ENCODE measurements at places on chromosomes 7 and 10.

- no peak for DNase-seq
Measured at GRCh38 chr10:68618234-68618633, 58.1 kb downstream of the TET1 start.

GRCh38 chr7:105306298-105306748 lies 82.4 kb downstream of the SRPK2 start:
- DNase-seq = no peak

- DNase-seq = no peak
Measured at GRCh38 chr10:69578508-69578991, 5.3 kb upstream of the NEUROG3 start.

- no peak for DNase-seq
Measured at GRCh38 chr7:32390210-32390609, 100.0 kb downstream of the LSM5 start.

DNA sequence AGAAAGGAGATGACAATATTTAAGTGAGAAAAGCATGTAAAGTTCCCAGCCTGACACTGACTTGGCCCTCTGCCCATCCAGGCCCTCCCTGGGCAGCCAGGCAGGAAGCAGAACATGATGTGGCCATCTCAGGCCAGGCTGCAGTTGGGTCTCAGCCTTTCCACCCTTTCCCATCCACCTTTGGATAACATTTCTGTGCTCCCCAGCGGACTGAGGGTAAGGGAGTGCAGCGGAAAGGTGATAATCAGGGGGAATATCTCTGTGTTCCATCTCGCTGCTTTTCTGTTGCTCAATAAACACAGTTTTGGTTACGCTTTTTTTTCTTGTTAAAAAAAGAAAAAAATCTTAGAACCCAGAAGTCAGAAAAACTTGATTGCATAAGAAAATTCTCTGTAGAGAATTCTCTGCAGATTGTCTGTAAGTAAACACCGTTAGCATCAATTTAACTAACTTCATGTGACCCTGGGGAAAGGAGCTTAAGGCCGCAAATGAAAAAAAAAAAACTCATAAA lies 37.2 kb upstream of the TARP start:
- no peak for DNase-seq

DNA sequence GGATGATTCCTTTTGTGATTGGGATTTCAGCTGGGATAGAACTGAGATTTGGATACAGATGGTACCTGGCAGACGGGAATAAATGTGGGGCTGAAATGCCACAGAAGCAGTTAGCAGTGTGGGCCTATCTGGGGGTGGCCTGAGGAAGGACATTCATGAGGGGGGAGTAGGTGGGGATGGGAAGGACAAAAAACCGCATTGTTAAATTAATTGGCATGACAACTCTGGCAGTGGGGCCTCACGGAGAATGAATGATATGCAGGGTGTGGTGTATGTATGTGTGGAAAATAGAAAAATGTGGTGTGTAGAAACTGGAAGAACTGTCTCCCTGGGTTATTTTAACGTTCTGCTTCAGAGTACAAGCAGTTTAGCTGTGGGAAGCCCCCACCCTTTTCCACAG lies 17.8 kb downstream of the SDK1 start:
- no peak for DNase-seq

DNA sequence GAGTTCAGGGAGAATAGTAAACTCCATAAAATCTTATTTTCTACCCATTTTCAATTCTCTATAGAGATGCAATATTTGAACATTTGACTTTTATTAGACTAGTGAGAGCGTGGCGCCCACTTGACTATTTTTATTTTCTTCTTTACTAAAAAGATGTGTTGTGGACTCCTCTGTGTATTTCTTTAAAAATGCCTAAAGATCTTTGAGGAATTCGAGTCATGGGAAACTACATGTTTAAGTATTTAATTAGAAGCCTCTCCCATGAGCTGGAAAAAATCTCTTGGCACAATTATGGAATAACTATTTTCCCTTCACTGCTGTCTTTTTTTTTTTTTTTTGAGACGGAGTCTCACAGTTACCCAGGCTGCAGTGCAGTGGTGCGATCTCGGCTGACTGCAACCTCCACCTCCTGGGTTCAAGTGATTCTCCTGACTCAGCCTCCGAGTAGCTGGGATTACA lies 124.2 kb downstream of the ARHGAP12 start:
- no peak for DNase-seq

DNA sequence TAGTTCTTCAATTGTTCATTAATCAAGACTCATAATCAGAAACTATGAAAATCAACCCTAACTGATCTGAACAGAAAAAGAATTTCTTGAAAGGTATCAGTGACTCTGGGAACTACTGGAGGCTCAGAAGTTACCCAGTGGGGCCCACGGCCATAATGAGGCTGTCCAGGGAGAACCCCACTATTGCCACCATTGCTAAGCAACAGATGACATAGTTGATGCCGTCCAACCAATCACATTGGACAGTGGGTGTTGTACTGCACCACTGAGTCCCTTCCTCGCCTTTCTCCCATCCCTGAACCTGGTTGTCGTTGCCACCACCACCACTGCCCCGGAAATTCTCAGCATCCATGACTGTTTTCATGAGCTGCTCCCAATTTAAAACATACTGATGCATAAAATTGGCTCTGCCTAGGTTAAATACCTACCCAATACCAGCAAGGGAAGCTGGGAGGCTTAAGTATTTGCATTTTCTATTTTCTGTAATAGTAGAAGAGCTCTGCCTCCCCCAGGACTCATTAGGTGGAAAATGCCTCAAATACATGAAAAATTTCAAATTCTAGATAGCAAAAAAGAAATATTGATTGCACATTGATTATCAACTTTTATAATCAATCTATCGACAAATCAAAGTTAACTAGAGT lies 26.7 kb upstream of the USP6NL start:
- DNase-seq = no peak

- DNase-seq = no peak
Measured at GRCh38 chr10:45457487-45457886, 83.5 kb downstream of the ALOX5 start.

DNA sequence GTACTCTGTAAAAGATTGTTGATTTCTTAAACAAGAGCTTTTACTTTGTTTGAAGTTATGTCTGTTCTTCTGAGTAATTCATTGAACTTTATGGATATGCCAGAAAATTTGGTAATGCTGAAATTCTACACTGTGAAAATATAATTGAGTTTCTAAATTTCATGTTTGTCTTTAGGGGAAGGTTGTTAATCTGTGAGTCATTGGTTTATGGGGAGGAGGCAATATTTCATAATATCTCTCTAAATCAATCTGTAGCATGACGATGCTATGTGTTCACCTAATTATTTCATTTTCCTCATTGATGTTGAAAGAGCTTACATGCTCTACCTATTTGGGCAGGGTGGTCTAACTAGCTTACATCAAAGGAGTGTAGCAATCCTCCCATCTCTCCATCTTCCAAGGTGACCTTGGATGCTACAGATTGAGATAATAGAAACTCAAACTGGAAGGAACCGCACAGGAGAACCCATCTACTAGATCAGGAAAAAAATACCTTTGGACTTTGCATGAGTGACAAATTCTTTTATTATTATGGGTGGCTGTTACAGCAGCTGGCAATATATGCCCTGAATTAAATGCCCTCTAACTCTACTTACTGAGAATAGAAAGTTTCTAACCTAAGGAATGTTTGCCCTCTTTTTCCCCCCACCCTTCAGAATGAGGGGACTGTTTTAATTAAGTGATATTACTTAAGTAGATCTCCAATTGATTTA lies 8.4 kb upstream of the SNX13 start:
- no peak for DNase-seq

DNA sequence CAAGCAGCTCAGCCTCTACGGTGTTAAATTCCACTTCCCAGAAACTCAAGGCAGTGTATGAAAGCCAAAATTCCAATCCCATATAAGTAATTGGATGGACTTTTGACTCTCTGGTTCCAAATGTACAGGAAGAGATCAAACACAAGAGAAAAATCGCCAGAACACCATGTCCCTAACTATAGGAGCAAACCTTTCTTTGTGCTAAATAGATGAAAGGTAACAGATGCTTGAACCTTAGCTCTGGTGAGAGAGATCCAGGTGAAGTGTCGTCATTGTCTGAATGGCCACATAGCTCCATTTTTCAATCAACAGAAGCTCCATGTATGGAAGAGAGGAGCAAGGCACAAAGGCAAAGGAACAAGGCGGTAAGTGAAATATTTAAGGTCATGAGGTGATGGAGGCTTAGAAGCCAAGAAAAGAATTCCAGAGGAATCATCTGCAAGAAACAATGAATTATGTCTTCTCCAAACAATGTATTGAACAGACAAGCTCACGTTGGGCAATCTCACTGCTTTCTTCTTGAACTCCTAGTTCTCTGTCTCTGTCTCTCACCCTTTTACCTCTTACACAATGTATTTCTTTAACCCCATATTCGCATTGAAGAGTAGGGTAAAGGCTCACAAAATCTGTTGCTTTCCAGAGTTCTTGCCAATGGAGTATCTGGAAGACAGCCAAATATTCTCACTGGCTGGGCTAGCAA lies 585.1 kb downstream of the GATA3 start:
- no peak for DNase-seq

- no peak for DNase-seq
Measured at GRCh38 chr7:138838166-138838565, 40.2 kb upstream of the ATP6V0A4 start.

- DNase-seq = no peak
Measured at GRCh38 chr10:81036257-81036656, 498.6 kb downstream of the SH2D4B start.

DNA sequence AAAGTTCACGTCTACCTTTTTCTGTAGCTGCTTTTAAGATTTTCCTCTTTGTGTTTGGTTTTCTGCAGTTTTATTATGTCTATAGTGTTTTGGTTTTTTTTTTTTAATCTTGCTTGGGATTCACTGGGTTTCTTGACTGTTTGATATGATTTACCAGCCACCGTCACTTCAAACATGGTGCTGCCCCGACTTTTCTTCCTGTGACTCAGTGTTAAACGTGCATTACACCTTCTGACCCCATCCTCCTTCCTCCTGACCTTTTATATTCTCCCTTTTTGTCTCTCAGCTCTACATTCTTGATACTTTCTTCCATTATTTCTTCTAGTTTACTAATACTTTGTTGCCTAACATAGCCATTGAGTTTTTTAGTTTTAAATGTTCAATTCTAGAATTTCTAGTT lies 61.5 kb downstream of the GNA12 start:
- no peak for DNase-seq

GRCh38 chr7:22920672-22921071 lies 93.3 kb downstream of the HYCC1 start:
- DNase-seq = no peak

DNA sequence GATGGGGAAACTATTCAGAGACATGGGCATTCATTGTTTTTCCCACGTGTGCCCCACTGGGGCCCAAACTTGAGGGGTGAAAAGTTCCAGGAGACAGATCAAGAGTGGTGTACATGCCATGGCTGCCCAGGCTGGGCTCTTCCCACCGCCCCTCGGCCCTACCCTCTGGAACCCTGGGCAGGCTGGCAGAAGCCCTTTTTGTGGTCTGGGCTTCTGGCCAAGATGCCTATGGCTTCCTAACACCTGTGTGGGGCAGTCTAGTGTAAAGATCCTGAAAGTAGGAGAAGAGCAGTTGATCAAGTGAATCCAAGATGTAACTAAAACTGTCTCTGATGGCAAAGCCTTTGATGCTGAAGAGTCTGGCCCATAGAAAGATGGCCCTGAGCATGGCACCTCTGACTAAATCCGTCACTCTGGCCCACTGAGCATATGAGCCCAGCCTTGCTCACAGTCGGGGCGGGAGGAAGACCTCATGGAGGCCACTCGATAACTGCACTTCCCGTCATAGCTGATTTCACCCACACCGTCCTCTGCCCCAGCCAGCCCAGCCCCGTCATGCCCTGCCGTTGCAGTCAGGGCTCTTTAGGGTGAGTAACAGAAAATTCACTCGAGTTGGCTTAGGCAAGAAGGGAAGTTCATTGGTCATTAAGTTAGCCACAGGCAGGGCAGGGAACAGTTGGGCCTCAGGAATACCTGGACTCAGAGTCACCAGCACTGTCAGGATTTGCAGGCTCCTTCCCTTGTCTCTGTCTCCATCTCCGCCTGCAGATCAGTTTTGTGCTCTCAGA lies 37.9 kb upstream of the MTPAP start:
- DNase-seq = no peak

DNA sequence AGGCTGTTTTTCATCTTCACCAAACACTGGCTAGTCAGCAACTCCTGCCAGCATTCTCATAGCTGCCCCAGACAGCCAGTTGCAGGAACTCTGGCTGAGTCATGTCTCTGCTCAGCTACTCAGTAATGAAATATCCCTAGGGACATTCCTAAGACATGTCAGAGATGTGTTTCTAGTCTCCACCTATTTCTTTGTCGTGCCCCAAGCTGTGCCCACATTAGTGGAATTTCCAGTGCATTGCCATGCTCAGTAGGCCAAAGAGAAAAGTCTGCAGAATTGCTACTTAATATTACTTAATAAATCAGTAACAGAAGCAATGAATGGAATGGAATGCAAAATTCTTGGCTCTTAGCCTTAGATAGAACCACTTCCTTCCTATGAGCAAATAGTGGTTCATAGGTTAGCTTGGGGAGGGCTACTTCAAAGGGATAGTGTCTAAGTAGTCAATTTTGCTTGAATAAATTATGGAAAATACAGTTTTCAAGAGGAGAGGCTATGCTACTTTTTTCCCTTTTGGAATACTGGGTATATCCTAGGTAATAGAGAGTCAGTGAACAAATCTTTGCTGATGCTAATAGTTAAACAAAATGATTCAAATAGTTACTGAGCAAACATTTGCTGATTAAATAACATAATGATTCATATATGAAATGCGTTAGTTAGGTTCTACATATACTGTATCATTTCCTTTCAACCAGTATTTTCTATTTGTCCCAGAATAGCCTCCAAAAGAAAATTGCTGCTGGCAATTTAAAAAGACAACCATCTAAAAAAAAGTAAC lies 23.6 kb upstream of the SEMA3C start:
- no peak for DNase-seq

GRCh38 chr10:92689663-92690210 lies at the start of gene HHEX:
TSS of gene HHEX (plus strand) at chr10:92689955. CDS start at chr10:92689987, 32 bp downstream.
- no peak for DNase-seq

DNA sequence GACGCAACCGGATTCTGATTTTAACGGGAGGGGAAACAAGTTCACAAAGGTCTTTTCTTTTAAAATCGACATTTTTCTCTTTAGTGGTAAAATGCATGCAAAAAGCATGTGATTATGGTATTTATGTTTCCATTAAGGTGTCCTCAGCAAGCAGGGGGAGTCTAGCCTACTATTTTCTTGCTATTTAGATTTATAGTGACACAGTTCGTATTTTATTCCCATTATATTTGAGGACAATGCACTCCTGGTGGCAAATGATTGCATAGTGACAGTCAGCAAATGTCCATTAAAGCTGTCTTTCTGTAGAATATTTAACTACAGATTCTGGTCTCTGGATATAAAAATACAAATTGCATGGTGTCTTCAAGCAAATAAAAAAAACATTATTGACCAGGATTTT lies 554.2 kb downstream of the PARD3 start:
- DNase-seq = no peak

Data from hippocampal formation (tissue), 2 donors.